ENCODE measurements at places on chromosomes 12 and 14.

- DNase-seq, result no peak
Measured at GRCh38 chr14:36805131-36805559, 143.5 kb downstream of the PAX9 start.

DNA sequence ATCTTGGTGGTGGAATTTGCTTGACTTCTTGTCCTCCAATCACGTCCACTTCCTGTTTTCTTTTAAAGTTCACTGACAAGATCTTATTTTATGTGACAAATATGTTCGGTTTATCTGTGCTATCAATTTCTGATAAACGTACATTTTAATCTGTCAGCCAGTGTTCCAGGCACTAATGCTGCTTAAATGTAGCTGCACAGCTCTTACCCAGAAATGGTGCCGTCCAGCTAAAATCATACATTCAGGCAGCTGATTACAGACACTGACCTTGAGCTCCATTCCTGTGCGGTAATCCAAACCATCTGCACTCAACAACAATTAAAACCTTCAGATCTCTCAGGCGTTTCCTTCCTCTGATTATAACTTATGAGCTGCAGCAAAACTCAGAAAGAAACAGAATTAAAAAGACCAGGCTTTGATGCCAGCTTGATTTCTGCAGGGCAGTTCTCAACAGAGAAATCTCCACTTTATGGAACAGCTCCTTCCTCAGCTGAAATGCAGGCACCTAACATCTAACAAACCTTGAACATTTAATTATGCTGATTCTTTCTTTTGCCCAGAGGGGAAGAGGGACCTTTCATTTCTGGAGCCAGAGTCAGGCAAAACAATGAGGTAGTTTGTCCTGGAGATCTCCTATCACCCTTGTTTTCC is 26.4 kb upstream of the RASSF3 start:
- no peak for DNase-seq

DNA sequence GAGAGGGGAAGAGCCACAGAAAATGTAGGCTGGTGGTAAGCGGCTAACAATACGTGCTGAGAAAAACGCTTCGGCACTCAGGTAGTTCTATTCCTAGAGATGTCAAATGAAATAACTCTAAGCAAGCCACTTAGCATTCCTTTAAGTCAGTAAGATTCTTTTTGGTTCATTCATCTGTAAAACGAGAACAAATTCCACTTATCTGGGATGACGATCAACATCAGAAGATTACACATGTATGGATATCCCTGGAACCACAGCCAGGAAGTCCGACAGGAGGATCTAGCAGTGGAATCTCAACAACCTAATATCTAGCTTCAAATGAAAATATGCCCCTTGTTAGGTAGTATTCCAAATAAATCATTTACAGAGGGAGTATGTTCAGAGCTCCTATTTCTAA is 74.6 kb upstream of the CDKN3 start:
- no peak for DNase-seq

GRCh38 chr12:46534327-46534840 is 161.8 kb upstream of the SLC38A2 start:
- no peak for DNase-seq

DNA sequence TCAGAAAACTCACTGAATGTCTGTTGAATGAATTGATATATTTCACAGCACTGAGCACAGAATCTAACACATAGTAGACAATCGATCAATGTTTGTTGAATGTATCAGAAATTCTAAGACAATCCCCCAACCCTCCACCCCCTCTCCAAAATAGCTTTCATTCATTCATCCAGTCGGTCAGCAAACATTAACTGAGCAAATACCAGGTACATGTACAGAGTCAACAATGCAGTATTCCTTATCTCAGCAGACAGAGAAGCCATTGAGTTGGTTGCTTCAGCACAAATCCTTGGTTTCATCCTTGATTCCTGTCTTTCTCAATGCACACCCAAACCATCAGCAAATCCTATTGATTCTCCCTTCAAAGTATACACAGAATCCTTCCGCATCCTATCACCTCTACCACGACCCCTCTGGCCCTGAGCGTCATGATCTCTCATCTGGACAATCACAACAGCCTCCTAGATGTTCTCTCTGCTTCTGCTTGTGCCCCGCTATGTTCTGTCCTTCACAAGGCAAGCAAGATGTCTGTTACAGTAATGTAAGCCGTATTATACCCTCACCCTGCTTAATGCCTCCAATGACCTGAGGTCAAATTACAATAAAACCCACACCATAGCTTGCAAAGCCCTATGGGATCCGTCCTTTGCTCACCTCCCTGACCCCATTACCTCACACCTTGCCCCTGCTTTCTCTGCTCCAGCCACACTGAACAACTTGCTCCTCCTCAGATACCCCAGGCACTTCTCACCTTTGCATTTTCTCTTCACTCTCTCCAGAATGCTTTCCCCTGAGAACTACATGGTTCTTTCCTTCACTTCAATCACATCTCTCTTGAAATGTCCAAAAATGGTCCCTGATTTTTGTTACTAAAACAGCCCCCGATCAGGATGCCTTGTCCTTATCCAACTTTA is 738.1 kb upstream of the TBX3 start:
- no peak for DNase-seq

GRCh38 chr14:61696753-61697318 is 1.5 kb downstream of the HIF1A start:
- DNase-seq, result no peak

DNA sequence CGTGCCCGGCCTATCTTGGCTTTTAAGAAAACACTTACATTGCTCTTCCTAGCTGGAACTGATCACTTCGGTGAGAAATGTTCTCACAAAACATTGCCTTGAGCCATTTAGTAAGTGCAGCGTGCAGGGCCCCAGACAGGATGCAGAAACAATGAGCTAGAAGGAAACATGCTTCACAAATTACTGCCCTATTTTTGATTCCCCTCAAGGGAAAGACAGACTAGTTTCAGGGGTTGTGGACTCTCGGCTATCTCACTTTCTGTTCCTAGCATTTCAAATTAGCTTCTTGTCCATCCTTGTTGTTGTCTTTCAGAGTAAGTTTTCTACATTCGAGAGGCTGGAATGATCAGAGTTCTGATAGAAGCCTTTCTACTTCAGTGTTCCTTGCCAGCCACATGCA is 21.6 kb downstream of the TGFB3 start:
- DNase-seq, result no peak

DNA sequence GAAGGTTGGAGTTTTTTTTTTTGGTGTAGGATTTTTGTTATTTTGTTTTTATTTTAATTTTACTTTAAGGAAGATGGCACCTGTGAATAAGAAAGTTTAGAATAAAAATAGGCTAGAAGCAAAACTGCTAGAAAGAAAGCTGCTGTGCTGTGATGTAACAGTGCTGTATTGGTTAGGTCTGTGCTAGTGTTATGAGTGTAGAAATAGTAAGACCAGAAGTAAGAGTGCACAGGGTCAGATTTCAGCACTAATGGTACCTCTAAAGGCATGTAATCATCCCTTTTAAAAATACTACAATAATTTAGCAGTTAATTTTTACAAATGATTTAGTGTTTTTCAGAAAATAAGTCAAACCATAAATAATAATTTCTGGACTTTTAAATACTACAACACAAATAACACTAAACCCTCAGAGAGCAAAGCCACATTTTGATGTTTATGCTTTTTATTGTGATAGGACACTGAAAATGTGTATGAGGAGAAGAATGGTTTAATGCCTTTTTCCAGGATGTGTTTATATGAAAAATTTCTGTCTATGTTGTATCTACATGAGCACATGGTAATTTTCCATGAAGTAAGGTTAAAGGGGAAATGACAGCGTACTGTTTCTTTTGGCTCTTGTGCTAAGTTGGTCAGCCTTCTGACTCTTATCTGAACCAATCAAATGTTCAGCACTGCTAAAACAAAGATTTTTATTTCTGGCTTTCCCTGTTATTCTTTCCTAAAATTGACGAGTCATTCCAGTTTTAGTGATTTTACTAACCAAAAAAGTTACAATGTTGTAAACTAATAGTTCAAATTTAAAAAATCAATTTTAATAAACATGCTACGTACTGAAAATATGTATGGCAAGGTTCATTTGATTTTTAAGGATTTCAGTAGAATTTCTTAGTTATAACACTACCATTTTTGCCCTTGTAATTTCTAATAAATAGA is 96.1 kb downstream of the PPHLN1 start:
- no peak for DNase-seq

DNA sequence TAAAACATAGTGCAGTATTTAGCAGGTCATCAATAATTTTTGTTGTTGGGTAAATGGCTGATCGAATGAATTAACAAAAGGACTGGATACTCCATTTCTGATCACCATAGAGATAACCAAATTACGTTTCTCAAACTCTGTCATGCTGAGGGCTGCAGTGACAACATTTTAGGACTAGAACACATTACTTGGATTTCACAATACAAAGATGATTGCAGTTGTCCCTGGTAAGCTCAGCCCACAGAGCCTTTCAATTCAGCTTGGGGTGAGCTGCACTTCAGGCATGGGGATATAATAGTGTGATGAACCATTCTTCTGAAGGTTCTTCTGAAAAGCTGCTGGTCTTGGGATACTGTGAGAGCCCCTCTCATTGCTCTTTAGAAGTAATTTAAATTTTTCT is 74.3 kb downstream of the FAR2 start:
- no peak for DNase-seq

GRCh38 chr14:102785595-102785963 is 8.3 kb downstream of the TRAF3 start:
- no peak for DNase-seq

- DNase-seq, result no peak
Measured at GRCh38 chr12:115810122-115810901, 467.2 kb downstream of the MED13L start.

GRCh38 chr12:67927324-67927723 is 61.9 kb upstream of the IFNG-AS1 start:
- DNase-seq, result no peak

DNA sequence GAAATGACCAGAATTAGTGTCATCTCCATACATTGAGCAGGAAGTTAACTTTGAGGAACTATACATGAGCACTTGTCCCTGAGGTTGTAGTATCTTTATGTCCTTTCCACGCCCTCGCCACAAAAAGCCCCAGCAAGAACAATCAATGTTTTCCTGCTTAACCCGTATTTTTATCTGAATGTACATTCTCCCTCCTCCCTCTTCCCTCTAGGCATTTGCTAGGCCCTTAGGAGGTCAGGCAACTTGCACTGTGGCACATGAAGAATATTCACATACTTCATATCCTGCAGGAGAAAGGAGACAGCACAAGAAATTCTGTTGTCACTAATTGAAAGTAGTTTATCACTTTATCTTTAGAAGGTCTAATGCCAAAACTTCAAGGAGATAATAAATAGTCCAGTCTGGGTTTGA is 18.1 kb upstream of the DUSP6 start:
- DNase-seq, result no peak

GRCh38 chr14:33954016-33954598 is 3.2 kb upstream of the EGLN3 start:
- DNase-seq, result no peak

DNA sequence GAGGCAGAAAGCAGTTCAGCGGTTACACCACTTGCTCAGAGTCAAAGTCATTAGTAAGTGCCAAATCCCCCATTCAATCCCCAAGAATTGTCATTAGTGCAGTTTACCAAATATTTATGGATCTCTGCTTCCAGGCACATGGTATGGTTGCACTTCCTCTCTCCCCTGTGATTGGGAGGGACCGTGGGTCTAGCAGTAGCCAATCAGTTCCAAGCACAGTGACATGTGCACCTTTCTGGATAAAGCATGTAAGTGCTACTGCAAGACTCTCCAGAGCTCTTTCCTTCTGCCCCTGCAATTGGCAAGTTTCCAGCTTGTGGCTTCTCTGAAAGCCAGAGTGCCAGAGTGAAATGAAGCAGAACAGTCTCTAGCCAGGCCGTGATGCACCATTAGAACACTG is 85.3 kb upstream of the FLRT2 start:
- DNase-seq, result no peak

GRCh38 chr12:122250047-122250446 is 16.2 kb downstream of the VPS33A start:
- no peak for DNase-seq

GRCh38 chr12:117521346-117521745 is 159.9 kb upstream of the NOS1 start:
- no peak for DNase-seq

DNA sequence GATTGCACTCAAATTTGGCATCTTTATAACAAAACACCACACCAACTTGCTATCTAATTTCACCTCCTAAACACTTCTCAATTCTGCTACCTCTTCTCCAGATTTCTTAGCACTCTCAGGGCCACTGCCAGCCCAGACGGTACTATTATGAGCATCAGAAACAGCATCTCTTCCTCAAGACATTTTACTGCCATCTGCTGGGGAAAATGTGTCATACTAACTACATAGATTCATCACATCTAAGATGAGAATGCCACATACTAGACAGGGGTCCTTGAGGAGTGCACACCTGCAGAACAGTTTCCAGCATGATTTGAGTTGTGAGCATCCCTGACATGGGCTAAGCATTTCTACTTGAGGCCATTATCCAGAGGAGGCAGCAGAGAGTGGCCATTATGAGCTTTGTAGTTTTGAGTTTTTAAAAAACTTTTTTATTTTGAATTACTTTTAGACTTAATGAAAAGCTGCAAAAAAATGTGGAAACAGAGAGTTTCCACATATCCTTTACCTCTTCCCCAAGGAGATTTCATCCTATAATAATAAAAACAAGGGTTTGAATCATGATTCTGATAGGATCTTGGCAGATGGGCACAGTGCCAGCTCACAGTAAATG is 15.1 kb upstream of the GRIP1 start:
- DNase-seq, result no peak

DNA sequence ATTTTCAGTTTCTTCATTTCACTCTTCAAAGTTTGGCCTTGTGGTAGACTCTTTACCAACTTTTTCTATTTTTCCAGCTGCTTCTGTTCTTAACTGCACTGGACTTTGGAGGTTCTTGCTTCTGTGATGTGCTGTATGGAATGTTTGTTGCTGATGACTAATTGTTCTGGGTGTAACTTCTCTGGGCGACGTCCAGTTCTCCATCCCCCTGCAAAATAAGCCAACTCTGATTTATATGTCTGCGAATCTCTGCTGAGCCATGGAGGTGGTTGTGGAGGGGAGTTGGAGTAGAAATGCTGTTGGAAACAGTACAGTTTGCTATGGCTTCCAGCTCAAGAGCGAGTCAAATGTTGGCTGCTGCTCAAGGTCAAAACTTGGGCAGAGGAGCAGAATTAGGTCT is 113.9 kb upstream of the DYRK2 start:
- DNase-seq, result no peak

DNA sequence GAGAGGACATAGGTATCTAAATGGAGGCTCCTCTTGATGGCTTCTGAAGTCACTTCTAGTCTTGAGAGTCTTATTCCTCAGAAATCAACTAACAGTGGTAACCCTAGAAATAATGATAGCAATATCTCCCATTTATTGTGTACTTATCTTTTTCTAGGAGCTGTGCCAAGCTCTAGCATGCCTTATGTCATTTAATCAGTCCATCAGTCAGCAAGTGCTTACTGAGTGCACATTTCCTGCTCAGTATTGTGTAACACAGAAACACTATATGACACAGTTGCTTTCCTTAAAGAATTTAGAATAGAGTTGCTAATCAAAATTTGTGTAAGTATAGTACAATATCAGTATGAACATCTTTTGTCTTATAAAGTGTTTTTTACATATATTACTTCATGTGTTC is 36.6 kb downstream of the KRT76 start:
- DNase-seq, result no peak

GRCh38 chr12:110689281-110690126 is 589 bp upstream of the HVCN1 start:
- peak; percentile 19 for DNase-seq
